ENCODE measurements at places on chromosomes 16 and 17.

DNA sequence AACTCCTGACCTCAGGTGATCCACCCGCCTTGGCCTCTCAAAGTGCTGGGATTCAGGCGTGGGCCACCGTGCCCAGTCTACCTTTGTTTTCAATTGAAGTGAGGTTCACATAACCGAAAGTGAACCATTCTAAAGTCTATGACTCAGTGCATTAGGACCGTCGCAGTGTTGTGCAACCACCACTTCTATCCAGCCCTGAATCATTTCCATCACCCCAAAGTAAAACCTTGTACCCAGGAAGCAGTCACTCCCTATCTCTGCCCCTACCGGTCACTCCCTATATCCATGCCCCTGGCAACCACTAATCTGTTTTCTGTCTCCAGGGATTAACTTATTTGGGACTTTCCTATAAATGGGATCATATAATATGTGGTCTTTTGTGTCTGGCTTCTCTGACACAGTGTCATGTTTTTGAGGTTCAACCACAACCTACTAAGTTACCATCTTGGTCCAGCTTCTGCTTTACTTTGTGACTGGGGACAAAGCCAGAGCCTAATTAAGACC lies 28.3 kb upstream of the CDC42EP4 start:
- no peak for DNase-seq

DNA sequence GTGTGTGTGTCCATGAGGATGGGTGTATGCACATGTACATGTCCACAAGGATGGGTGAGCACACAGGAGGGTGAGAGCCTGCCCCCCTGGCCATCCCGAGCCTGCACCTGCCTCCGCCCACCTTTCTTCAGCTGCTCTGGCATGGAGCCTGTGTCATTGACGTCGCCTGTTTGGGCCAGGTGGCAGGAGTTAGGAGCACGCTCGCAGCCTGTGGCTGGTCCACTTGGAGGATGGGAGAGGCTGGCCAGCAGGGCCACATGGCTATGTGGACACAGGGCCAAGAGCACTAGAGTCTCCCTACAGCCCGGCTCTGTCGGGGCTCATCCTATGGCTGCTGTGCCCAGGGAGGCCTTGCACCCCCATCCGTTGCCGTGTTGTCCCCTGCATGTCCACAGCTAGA lies 21.4 kb downstream of the BAHCC1 start:
- DNase-seq: no peak

- DNase-seq: no peak
Observed at GRCh38 chr17:29883497-29883896, 46.5 kb downstream of the SSH2 start.

DNA sequence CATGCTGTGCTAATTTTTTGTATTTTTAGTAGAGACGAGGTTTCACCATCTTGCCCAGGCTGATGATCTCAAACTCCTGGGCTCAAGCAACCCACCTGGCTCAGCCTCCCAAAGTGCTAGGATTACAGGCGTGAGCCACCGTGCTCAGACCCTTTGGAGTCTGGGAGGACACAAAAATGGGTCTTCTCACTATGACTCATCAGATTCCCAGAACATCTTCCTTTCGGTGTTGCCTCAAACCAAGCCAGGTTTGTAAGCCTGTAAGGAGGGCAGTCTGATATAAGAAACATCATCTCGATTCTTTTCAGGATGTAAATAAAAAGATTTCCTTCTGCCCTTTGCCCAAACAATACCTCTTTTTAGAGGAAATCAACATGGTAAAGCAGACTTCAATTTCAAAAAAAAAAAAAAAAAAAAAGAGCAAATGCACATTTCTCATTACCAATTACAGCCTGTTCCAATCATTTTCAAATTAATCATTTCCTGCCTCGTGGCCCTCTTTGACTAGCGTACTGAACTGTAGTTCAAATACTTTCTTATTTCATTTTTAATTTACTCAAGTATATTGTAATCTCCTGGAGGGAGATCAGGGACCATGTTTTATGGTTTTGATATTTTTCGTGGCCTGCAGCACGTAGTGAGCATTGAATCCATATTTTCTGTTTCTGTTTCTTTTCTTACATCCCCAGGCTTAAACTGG lies 409.6 kb downstream of the GRIN2A start:
- no peak for DNase-seq

DNA sequence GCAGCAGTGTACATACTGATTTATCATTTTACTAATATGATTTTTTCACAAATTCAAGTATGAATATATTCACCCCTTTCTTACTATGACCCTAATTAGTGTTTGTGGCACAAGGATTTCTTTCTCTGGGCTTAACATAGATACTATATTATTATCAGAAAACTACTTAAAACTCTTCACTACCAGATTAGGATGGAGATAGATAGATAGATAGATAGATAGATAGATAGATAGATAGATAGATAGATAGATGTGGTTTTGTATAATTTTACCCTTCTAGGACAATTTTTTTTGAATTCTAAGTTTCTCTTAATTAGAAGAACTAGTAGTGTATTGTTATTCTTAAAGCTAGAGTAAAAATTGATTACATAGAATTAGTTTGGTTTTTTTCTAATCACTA lies 49.6 kb downstream of the VMP1 start:
- DNase-seq: no peak

DNA sequence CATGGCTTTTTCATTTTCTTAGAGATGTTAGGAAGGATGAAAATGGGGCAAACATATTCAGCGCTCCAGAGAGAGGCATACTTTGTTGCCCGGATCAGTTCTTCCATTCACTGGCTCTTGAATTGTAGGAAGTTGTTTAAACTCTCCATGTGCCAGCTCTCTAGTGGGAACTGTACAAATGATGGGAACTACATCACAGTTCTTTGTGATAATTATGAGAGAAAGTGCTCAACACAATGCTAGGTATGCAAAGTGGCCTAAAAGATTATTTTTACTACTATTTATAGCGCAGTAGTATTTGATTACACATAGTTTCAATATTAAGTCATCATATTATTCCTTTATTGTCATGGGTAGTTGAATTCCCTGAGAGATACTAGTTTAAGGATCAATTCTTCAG lies 268.5 kb downstream of the RBFOX1 start:
- no peak for DNase-seq

- no peak for DNase-seq
Observed at GRCh38 chr16:81837312-81837751, 58.2 kb downstream of the PLCG2 start.

GRCh38 chr16:88681084-88681680 lies 5.1 kb downstream of the SNAI3 start:
- DNase-seq: no peak

DNA sequence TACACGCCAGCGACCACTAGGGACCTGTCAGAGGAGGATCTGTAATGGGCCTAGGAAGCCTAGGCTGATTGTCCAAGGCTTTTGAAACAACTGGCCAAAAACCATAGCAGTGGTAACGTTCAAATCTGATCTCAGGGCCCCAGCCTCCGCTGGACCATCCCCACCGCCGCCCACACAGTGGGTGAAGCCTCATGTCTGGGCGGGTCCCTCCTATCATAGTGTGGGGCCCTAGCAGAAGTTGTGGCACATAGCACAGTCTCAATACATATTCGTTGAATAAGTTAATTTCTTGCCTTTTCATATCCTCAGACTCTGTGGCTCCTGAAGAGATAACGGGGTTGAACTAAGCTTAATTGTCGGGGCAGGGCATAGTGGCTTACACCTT lies 818 bp downstream of the DPH1 start:
- DNase-seq: no peak

DNA sequence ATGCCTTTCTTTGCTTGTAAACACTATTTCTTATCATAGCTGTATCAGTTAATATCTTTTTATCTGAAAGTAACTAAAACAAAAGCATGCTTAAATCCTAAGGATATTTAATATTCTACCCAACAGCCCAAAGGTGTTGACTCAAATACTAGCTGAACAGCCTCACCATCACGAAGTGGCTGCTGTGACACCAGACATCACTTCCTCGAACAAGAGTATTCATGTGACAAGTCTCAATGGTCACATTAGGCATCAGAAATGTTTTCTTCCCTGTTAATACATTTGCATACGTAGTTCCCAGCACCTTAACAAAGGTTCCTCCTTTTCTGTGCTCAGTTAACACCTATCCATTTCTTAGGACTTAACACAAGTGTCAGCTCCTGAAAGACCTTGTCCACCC lies 193.8 kb upstream of the DYNLRB2 start:
- no peak for DNase-seq

- DNase-seq: no peak
Observed at GRCh38 chr17:82862737-82863382, 23.0 kb upstream of the ZNF750 start.

GRCh38 chr17:4872786-4873185 lies 26.6 kb upstream of the C17orf107 start:
- no peak for DNase-seq

- DNase-seq: no peak
Observed at GRCh38 chr17:3804503-3804931, 3.5 kb upstream of the ITGAE start.

GRCh38 chr17:27674335-27674734 lies 43.3 kb downstream of the LGALS9 start:
- DNase-seq: no peak

DNA sequence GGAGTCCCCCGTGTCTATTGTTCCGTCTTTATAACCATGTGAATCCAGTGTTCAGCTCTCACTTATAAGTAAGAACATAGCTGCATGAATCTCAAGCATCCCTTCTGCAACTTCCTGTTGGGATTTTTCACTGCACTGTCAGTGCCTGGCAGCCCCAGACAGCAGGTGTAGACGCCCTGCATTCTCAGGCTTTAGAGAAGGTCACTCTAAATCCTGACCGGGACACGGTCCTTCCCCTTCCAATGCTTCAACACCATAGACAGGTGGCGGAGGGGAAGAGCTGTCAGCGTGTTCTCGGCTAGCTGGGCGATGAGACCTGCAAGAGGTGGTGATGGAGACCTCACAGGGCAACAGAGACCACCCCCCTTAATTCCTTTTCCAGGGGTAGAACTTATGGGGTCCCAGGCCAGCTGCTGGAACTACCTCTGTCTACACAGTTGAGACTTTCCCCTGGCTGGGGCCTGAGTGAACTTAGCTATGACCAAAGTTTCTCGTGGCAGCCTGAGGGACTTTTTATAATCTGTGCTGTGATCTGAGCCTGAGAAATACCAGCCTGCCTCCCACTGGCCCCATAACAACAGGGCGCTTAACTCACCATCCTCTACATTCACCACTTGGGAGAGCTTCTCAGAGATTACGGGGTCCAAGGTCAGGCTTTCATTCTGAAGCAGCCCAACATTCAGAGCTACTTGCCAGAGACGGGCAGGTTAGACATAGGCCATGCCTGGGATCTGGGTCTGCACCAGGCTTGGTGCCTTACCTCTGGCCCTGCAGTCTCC lies 143.2 kb upstream of the TNRC6C start:
- DNase-seq: no peak

GRCh38 chr17:27654136-27654535 lies 23.1 kb downstream of the LGALS9 start:
- DNase-seq: no peak

- no peak for DNase-seq
Observed at GRCh38 chr17:82188001-82188961, 24.4 kb downstream of the CCDC57 start.

DNA sequence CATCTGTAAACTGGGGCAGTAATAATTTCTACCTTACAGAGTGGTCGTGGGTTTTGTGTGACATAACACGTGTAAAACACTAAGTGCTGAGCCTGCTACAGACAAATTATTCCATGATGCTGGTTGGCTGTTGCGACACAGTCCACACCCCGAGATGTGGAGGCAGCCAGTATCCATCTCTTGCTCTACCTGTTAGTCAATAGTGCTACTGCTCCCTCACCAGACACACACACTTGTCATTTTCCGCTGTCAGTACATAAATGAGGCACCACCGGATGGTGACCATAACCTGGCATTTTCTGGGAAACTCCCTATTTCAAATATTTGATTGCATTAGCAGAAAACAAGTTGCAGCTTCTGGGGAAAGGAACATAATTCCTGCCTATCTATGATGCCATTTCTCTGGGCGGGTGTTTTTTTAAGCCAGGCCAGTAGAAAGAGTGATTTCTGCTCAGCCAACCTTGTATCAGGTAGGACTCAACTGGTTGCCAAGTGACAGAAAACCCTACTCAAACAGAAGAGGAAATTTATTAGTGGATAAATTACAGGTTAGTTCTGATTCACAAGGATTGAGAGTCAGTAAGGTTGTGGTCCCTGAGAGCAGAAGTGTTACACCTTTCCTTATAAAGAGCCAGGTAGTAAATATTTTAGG lies 24.1 kb downstream of the DNAJA2 start:
- DNase-seq: no peak

GRCh38 chr16:69477546-69477945 lies 53.1 kb downstream of the CYB5B start:
- DNase-seq: no peak

- no peak for DNase-seq
Observed at GRCh38 chr17:6843241-6843880, 11.8 kb upstream of the TEKT1 start.

DNA sequence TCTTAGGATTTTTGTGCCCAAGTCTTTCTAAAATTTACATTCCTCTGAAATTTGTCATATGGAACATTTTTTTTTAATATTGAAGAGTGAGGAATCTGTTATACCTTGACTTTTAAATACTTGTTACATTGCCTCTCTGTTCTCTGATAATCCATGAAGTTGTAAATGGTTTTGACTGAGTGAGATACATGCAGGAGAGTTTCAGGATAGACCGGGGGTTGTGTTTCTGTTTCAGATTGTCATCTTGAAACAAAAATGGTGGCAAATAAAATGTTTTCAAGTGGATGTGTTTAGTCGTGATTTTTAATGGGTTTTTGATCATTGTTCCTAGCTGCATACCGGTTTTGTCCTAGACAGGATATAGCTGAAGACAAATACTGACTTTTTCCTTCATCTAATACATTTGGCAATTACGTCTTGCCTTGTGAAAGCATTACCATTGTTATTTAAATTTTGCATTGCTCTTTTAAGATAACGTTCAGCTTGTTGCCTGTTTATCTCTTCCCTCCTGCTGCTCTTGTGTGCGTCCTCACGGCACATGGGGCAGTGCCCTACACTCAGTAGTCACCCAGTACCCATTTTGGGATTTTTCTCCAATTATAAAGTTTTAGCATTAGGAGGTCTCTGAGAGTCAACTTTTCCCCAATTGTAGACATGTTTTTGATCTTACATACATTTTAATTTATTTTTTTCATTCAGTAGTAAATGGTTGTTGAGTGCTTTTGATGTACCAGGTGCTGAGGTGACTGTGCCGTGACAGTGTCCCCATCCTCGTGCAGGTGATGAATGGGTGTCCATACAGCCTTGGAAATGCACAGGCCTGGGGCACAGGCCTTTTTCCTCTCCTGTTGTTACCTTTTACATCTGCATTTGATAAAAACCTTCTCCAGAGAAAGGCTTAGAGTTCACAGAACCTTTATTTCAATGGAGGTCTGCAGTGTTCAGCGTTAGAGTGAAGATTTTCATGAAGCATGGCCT lies 169.9 kb downstream of the MSI2 start:
- DNase-seq: no peak

DNA sequence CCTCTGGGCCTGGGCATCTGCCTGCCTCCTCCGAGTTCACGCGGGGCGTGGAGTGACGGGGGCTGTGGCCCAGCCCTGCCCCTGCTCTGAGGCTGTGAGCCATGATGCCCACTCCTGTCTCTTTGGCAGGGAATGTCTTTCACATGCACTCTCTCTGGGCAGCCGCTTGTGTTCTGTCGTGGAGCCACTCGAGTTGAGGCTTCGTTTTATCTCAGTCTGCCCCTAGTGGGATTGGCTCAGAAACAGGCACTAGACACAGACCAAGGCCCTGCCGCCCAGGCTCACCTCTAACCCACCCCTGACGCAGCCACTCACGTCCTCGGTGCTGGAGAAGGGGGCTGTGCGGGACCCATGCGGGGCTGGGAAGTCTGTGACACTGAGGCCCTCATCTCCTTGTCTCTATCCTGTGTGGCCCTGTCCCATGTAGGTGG lies 67.5 kb upstream of the KCTD5 start:
- no peak for DNase-seq
